ENCODE measurements at places on chromosomes 2 and 18.

DNA sequence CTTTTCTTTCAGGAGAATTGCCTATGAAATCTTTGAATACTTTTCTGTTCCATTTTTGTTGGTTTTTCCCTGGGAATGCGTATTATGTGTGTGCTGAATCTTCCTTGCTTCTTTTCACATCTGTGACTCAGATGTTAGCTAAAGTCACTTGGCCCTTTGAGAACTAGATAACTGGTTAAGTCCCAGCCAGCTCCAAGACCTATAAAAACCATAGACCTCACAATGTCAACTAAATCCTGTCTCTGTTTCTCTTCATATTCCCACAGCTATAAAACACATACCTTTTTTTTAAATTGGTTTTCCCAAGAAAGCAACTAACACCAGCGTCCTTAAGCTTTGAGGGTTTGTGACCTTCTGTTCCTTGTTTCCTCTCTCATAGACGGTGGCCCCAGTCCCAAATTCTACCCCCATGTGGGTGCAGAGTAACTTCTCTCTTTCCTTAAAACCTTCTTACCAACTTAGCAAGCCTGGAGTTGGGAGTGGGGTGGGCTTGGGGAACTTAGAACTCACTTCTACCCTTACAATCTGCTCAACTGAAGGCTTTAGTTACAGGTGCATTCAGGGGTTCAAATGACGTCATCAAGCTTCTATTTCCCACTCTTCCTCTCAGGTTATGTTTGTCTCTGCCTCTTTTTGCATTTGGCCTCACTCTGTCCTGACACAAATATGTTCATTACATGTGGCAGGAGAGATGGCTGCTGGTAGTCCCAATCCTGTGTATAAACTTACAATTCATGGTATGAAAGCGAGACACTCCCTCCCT lies 58.1 kb upstream of the TGIF1 start:
- DNase-seq: no peak

DNA sequence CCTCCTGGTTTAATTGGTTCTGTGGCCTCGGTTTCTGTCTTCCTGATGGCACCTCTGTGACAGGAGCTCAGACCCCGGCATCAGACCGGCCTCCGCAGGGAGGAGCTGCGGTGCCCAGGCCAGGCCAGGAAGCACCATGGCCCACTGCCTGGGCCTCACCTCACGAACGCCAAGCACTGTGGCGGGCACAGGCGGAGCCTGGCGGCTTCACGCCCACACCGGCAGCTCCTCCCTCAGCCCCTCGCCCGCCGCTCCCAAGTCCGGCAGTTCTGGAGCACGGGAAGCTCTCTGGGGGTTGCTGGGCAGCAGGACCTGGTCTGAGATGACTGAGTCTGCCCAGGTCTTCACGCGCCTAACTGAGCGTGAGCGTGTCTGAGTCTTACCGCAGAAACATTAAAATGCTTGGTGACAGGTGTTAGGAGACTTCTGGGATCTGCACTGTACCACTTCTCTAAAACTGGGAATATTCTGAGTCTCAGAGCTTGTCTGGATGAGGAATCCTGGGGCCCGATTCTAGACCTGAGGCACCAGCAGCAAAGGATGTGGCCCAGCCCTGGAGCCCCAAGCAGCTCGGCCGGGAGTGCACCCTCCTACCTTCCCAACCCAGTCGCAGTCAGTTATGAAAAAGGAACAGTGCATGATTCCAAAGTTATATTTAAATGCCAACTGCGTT lies 21.9 kb downstream of the RTP5 start:
- no peak for DNase-seq

DNA sequence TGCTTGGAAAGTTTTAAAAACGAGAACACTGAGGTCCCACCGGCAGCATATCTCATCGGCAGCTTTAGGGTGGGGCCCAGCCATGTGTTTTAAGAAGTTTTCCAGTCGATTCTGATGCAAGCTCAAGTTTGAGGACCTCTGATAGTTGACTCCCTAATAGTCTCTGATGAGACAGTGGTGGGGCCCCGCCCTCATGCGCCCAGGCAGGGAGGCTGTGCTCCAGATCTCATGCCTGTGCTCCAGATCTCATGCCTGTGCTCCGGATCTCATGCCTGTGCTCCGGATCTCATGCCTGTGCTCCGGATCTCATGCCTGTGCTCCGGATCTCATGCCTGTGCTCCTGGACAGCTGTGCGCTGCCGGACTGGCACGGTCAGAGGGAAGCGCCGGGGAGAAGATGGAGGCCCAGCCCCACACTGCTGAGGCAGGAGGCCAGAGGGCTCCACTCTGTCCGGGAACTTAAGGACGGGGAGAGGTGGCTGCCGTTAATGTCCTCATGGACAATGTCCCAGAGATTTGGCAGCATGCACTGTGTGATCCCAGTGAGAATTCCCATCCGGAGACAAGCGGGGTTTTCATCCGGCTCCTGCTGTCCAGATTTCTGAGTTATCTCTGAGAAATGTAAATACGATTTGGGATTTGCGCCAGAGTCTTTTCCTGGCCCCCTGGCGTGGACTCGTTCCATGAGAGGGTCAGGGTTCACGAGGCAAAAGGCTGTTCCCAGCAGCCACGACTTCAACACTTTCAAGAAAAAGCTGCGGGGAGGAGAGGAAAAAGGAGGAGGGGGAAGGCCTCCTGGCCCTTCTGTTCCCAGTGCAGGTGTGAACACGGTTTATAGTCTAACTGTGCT lies 9.4 kb upstream of the COLEC11 start:
- DNase-seq: no peak

- DNase-seq: no peak
Observed at GRCh38 chr2:188032786-188033185, 258.9 kb upstream of the GULP1 start.

DNA sequence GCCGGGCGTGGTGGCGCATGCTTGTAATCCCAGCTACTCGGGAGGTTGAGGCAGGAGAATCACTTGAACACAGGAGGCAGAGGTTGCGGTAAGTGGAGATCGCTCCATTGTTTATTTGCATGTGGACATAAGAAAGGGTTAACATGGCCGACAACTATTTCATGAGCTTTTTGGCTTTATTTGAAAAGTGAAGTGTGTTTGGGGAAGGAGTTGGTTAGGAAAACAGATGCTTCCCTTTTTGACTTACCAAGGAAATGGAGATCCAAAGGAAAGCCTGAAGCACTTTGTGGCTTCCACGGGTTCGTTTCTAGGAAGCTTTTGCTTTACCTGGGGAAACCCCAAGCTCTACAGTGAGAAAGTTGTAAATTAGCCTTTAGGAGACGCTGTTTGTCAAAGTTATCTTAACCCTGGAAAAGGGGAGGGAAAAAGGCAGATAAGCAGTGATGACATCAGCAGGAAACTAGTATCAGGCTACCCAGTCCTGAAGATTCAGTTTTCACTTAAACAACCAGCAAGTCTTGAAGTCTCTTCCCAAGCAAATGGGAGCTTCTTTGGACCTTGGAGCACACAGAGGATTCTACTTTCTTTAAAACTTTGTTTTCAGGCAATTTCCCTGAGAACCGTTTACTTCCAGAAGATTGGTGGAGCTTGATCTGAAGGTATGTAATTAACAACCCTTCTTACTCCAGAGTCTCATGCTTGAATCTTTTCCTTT lies at the start of gene CASP10:
Gene CASP10, plus strand, starts transcription at position 492 of the 715 bp plus-strand sequence. CDS start 2,637 bp downstream, outside the sequence.
- no peak for DNase-seq

DNA sequence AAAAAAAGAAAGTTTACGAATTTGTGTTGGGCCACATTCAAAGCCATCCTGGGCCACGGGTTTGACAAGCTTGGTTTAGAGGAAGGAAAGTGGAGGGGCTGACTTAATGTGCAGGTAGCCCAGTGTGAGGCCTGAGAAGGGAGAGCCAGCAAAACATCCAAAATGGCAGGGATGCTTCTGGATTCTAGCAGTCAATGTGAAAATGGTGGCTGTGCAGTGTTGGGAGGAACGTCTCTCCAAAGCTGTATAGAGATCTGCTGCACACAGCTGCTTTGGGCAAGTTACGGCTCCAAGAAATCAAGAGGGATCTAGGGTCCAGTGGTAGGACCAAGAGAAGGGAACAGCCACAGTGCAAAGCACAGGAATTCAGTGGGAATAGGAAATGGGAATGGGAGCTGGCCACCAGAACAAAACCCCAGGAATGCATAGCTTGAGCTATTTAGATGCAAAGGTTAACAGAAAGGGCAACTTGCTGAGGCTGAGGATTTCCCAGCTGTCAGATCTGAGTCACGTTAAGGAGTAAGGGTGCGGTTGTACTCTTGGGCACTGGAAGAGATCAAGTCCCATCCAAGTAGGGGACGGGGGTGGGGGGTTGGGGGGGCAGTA lies 70.6 kb downstream of the B3GNT2 start:
- DNase-seq: no peak

- no peak for DNase-seq
Observed at GRCh38 chr2:39642051-39642718, 23.5 kb upstream of the TMEM178A start.

DNA sequence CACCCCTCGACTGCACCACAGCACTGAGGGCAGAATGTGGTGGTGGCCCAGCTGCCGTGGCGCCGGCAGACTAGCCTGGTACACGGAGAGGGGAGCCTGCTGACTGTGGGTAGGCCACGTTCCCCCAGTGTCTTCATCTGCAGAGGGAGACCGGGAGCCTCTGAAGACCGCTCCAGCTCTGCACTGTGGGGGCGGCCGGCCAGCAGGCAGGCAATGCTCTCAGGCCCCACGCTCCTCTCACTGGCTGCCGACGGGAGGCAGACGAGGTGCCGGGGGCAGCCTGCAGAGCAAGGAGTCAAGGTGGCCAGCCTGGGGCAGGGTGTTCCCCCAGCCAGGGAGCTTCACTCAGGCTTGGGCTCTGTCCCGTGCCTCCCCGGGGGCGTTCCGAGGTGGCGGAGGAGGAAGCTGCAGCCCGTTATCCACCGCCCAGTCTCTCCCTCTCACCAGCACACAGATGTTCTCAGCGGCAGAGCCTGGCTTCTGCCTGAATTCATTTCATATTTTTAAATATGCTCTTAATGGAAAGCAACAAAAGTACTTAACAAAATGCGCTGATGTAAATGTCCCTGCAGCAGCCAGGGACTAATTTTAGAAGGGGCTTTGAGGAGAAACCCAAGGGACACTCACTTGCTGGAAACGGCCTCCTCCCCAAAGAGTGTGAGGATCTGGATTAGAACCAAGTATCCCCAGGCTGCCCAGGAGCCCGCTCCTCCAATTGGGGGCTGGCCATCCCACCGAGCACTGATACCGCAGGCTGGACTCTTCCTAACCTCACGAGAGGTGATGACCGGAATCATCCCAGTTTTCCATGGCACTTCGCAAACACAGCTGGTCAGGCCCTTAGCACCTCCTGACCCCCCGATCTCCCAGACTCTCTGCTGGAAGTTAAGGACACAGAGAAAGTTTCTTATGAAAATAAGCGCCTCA lies 87.8 kb downstream of the HDAC4 start:
- DNase-seq: no peak

GRCh38 chr2:69089266-69089665 lies 76.3 kb downstream of the ANTXR1 start:
- no peak for DNase-seq

- no peak for DNase-seq
Observed at GRCh38 chr2:54818226-54818625, 94.8 kb downstream of the EML6 start.

DNA sequence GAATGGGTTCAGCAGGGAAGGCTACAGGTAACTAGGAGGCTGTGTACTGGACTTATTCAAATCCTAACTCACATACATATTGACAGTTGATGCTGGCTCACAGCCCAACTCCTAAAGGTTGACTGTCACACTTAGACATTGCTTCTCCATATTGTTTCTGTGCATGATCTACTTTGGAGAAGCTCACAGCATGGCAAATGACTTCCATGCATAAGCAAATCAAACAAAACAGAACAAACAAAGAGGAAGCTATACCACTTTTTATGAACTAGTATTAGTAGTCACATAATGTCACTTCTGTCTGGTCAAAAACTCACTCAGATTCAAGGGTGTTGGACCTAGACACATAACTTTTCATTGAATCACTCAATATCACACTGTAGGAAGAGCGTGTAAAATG lies 43.8 kb upstream of the CDH19 start:
- no peak for DNase-seq

DNA sequence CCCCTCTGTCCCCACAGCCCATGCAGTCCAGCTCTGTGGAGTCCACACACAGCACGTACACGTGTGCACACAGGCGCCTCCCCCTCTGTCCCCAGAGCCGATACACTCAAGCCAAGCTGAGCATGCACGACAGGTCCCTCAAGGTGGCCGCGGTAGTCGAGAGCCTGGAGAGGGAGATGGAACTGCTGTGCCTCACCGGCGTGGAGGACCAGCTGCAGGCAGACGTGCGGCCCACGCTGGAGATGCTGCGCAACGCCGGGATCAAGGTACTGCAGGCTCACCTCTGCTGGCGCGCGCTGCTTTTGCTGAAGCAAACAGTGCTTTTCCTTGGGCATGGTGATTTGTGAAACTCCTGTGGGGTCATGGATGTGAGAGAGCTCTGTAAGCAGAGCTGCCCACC lies 58.5 kb upstream of the NFATC1 start:
- no peak for DNase-seq

All from T-helper 17 cell (primary cell).